SK-N-SH (cell line): ENCODE measurements at places on chromosomes 13 and 19.
A peak's percentile ranks its signal among the peaks of the same experiment; 100 is the strongest.

DNA sequence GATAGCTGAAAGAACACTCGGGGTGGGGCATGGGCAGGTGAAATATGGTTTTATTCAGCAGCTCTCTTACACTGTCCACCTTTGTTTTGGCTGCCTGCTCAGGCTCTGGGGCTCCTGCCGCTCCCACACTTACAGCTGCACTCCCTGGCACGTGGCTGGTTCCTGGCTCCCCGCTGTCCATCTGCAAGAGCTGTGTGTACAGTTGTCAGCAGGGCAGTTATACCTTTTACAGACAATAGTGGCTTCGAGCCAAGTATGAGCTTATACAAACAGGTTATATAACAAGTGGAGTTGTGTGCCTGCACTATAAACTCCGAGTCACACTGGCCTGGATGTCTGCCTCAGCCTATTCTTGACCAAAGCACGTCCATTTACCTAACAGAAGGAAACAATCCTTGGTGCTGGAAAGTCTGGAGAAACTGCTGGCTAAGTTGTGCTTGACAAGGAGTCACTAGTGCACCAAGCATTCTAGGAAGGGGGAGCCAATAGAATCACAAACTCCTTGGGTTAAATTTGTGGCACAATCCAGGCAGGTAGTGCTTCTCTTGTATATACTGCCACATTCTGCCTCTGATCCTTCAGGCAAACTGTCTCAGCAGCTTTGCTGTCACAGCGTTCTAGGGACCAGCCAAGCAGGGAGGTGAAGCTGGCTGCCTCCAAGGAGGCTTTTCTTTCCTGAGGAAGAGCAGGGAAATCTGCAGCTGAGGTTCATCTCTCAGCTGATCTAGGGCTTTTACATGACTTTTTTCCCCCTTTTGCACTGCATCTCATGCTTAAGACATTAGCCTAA, 68.2 kb downstream of the NHLRC3 start:
- DNase-seq = no peak

DNA sequence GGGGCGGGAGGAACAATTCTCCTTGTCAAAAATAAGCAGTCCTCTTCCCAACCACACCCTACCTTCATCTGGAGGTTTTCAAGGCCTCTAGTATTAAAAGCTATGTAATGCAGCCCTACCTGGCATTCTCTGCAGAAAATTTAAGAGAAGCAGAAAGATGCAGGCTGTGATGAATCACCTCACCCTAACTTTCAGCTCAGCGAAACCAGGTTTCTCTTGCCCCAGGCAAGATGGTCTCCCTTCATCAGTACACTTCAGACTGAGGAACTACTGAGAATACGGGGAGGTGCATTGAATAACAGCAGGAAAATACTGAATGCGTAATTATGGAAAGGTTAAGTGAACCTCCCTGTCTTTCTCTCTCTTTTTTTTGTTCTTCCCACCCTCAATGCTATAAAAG, 437.6 kb upstream of the KLF12 start:
- no peak for DNase-seq

DNA sequence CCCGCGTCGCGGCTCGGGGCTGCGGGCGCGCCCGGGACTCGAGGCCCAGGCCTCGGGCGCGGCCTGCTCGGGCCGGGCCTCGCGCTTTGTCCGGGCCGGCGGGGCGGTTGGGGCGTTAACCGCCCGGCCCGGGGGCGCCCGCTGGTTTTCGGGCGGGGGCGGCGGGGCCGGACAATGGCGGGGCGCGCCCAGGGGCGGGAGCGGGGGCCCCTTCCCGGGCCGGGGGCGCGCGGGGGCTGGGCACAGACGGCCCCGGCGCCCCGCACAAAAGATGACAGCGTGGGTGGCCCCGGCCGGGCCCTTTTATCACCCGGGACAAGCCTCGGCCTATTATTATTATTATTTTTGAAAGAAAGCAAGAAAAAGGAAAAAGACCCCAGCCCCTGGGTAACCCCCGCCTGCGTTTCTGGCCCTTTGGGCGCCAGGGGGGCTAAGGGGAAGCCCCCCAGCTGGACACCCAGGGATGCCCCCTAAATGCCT, 419 bp downstream of the KDM4B start:
- DNase-seq = no peak

DNA sequence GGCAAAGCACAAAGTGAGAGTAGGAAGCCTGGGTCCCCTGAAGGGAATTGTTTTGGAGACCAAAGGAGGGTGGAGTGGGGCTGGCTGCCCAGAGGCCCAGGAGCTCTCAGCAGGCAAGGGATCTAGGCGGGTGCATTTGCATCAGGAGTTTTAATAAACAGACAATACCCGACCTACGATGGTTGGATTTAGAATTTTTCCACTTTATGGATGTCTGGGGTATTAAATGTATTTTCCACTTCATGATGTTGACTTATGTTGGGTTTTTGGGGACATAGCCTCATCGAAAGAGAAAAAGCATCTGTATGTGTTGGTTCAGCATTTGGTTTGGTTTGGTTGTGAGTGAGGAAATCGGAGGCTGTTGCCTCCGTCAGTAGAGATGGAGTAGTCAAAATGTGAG, 205.2 kb upstream of the MAB21L1 start:
- no peak for DNase-seq

DNA sequence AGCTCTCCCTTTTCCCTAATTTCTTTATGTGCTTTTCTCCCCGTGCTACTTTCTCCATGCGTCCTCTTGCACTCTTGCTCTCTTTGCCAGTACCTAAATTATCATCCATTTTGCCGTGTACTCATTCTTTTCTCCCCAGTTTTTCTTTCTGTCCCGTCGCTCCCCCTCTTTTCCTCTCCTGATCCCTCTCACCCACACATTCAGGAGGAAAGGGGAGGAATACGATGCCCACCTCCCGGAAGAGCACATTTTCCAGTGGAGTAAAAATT, 821 bp downstream of the ZNF616 start:
- DNase-seq = no peak

DNA sequence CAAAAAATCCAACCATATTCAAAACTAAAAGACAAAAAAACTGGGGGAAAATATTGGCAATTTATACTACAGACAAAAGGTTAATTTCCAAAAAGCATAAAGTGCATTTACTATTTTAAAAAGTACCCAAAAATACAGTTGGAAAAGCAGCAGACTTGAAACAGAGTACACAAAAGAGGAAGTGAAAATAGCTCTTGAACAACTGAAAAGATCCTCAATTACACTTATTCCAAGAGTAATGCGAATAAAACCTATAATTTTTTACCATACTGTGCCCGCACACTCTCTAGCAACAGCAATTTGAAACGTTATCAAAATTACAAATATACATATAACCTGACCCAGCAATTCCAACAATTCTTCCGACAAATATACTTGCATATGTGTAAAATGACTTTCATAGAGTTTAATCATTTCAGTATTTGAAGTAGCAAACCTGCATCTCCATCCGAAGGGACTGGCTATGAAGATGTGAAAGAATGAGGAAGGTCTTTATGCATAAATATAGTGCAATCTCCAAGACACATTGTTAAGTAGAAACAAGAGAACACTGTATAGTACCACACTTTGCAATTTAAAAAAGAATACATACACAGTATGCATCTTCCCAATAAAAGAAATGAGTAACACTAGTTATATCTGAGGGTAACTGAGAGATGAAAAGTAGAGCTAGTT, 25.4 kb downstream of the ALG5 start:
- no peak for DNase-seq

DNA sequence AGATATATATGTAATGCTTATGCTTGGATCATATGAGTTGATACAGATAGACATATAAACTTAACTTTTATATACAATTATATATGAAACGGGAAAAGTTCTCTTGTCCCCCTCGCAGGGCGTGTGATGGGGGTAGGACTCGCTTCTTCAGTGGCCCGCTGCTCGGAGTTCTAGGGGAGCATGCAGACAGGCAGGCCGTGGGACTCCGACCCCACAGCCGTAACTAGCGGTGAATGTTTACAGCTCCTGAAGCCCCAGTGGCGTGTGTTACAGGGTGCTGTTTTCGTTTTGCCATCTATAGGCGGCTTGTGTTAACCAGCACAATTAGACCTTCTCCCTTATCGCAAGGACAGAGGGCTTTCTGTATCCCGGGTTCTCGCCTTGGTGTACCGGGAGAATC, 1899.8 kb downstream of the PCDH9 start:
- DNase-seq = no peak

DNA sequence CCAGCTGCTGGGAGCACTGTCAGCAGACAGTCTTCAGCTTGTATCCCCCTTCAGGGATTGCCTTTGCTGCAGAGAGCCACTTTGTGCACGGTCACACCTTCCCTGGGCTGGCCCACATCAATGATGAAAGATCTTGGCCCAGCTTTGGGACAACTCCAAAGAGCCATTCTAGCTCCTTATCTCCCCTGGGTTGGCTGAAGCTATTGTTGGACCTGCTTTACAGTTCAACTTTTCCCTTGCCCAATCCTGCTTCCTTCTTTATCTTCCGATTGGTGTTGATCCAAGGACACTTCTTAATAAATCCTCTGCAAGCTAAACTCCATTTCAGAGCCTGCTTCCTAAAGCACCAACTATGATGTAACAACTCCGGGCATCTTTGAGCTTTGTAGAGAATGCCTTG, 466.4 kb downstream of the KLF12 start:
- no peak for DNase-seq

- DNase-seq = peak; percentile 72
These were observed 76.0 kb upstream of the LSM14A start for GRCh38 chr19:34096020-34096915.

- DNase-seq = no peak
These were observed 64.5 kb upstream of the MRI1 start for GRCh38 chr19:13699786-13700185.

DNA sequence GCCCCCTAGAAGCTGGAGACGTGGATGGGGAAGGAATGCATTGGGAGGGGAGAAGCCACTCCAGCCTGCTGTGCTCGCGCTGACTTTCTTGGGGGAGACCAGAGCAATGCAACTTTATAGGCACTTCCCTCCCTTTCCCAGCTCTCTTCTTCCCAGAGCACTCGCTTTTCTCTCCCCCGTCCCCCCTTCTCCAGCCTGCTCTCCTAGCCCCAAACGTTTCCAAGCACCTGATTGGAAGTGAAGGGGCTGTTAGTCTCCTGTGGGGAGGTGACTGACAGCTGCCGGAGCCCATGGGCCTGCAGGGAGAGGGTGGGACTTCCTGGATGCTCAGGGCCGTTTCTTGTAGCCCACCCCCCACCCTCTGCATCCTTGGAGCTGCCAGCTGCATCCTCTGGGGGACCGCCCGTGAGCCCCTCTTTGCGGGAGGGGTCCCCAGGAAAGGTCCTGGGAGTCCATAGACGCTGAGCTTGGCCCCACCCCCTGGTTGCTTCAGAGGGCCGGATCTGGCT, 2.5 kb downstream of the HDGFL2 start:
- DNase-seq = peak; percentile 95

DNA sequence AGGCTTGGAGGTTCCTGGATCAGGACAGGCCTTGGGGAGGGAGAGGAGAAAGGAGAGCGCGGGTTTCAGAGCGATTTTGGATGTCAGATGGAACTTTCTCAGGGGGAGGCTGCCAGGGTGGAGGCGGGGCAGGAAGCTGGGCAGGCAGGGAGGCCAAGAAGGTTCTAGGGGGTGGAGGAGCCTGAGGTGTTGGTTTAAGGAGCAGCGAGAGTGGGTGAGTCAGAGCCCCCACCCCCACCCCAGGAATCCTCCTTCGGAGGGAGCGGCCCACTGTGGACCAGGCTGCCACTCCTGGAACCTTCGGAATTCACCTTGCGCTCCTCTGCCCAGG, 15.9 kb upstream of the NOP53 start:
- DNase-seq = no peak

DNA sequence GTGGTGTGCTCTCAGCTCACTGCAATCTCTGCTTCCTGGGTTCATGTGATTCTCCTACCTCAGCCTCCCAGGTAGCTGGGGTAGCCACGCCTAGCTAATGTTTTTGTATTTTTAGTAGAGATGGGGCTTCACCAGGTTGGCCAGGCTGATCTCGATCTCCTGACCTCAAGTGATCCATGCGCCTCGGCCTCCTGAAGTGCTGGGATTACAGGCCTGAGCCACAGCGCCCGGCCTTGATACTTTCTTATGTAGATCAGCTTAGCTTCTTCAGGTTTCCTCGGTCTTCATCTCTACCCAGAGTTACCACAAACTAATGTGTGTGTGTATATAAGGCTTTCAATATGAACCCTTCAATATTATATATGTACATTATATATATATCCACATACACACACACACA, 9.9 kb upstream of the CCDC61 start:
- no peak for DNase-seq

- DNase-seq = no peak
These were observed 945 bp upstream of the CPAMD8 start for GRCh38 chr19:17027535-17027975.

DNA sequence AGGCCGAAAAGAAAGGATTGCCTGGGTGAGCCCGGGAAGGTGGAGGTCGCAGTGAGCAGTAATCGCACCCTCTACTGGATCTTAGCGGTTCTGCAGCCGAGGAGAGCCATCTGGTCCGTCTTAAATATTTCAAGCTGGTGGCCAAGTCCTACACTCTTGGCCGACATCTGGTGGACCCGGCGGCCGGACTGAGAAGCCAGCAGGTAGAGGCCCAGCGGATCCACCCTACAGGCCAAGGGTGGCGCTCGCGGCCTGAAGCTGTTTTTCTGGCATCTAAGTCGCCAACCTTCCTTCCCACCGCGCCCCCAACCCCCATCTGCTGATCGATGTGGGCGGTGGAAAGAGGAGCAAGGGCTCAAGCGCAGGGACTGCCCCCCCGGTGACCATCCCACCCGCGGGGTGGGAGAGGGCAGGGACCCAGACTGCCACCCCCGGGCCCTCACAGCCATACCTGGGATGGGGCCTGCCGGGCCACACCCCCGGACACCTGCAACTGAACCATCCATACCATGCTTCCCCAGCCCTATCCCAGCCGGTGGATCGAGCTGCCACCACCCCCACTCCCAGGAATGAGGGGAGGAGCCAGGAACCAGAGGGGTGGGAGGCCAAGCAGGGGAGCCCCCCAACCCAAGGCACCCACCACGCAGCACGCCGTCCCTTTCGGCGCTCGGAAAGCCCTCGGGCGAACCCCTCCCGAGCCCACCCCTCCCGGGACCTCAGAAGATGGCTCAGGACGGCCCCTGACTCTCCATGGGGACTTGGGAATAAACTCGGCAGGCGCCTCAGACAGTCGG, 46.3 kb upstream of the ZNF730 start:
- DNase-seq = peak; percentile 73

DNA sequence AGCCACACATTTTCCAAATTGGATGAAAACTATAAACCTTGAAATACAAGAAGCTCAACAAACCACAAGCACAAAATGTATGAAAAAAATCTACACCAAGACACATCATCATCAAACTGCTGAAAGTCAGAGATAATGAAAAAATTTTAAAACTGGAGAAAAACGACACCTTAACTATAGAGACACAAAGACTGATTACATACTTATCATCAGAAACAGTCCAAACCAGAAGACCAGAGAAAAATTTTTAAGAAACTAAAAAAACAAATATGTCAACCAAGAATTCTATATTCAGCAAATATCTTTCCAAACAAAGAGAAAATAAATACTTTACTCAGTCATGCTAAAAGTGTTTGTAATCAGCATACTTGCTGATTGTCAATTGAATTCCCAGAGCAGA, 8.5 kb upstream of the ZNF823 start:
- no peak for DNase-seq

DNA sequence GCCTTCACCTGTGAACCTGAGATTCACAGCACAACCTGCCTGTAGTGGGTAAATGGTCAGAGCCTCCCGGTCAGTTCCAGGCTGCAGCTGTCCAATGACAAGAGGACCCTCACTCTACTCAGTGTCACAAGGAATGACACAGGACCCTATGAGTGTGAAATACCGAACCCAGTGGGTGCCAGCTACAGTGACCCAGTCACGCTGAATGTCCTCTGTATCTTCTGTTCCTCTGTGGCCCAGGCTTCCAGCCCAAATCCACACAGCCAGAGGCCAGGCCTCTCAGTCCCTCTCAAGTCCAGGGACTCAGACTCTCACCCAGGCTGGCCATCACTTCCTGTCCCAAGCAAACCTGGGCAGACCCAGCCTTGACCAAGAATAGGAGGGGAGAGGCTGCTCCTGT, 10.8 kb downstream of the CEACAM3 start:
- no peak for DNase-seq
